Sciatic nerve (tissue), 2 donors: ENCODE measurements at places on chromosomes 5 and 9. TPM values are rescaled to one million over a fixed set of nuclear protein-coding genes. Genes with fewer than 3 reads are reported as not detected.
A peak's percentile ranks its signal among the peaks of the same experiment; 100 is the strongest.

DNA sequence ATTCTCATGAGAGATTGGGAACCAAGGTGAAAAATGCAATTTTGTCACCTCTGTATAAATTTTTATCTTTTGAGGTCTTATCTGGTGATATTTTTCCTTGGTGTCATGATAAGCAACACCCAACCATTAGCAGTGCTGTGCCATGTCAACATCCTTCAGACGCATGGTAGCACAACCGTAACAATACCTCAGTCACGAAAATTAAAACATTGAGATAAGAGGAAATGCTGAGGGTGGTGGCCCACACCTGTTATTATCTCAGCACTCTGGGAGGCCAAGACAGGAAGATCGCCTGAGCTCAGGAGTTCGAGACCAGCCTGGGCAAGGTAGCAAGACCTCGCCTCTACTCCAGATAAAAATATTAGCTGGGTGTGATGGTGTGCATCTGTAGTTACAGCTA, 32.7 kb downstream of the SLC46A2 start:
- DNase-seq: no peak

GRCh38 chr9:4012441-4012840, 287.4 kb downstream of the GLIS3 start:
- no peak for DNase-seq

Gene GABRA1
- total RNA-seq: not detected

DNA sequence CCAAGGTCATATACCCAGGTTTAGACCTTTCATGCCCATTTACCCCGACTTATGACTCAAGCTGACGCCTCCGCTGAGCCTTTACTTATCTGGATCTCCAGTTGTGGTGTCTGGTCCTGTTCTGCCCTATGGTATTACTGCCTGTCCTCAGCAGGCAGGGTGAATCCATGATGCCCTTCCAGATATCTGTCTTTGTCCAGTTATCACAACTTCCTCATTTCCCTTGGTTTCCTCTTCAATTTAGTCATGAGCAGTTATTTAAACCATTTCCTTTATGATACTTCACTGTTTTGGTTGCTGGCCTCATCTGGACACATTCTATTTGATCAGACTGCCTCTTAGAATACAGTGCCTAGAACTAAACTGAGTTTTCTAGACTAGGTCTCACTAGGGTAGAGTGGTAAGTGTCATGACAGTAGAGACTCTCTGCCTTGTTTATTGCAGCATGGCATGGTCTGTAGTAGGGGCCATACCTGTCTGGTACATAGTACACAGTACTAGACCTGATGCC, 93.3 kb downstream of the MELK start:
- DNase-seq: no peak

Gene FCHO2
- total RNA-seq: 50.7 TPM

Gene C7
- total RNA-seq: 37.4 TPM

- no peak for DNase-seq
Measured at GRCh38 chr9:131735238-131736128, 4.4 kb downstream of the RAPGEF1 start.

- DNase-seq: no peak
Measured at GRCh38 chr9:105126226-105126625, 118.2 kb upstream of the SLC44A1 start.

Gene TSSK1B
- total RNA-seq: 0.36 TPM

Gene PCDHGC5
- 3.8 TPM for total RNA-seq

GRCh38 chr5:8034852-8035251, 165.9 kb downstream of the MTRR start:
- DNase-seq: no peak

GRCh38 chr5:119019501-119019900, 31.2 kb upstream of the DTWD2 start:
- DNase-seq: no peak

DNA sequence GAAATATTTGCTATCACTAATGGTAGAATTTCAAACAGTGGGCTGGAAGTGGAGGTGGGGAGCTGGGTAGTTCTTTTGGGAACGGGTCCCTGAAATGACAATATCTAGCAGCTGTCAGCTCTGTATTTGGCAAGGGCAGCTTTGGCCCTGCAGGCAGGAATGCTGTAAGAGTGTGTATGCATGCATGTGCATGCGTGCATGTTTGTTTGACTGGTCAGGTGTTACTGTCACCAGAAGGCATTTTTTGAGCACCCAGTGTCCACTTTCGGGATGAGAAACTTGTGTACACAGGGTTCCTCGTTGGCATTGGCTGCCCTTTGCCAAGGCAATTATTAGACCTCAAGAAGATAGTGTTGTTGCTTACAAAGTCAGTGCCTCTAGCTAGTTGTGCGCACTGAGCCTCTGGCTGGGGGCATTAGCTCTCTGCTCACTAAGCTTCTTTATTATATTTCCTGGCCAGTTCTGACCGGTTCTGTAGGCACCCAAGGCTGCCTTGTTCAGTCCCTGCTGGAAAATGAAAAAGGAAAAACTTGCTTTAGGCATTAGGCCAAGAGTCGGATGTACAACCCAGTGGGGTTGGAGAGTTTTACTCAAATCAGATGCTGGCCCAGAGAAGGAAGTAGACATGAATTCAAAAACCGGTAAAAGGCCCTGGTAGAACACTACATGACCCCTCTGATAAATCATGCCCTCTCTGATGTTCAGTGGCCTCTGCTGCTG, 2.0 kb downstream of the CYFIP2 start:
- DNase-seq: no peak

Gene PCDHB5
- 4.4 TPM for total RNA-seq

DNA sequence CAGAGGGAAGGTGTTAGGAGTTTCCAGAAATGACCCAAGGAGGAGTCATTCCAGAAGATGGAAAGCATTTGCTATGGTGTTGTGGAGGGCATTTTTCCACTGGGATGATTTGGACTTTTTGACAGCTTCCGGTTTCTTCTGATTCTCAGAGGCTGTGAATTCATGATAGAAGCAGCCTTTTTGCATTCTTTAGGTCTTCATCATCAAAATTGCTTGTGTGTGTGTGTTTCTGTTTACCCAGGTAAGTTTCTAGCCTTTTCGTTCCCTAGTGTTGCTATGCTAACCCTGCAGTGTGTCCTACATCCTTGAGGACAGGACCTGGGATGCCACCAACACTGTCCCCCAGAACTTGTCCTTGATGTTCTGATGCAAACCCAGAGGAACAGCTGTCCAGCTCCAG, 19.6 kb downstream of the IRX1 start:
- DNase-seq: no peak

DNA sequence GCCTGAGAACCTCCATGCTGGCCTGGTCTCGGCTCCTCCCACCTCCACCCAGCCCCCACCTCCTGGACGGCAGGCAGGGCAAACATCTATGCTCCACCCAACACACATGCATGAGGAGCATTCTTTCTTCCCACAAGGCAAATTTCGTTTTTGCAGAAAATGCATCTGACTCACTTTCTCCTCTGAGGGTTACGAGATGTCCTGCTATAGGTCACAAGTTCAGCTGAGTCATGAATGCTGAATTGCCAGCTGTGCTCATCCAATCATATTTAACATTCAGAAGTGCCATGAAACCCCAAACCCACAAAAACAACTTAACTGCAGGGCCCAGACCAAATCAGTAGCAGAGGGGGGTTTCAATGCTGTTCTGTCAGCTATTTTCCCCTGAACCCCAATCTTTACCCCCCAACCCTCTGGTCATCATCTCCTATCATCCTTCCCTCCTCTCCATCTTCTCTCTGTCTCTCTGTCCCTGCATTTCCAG, 39.0 kb upstream of the OSMR start:
- DNase-seq: no peak

Gene SURF6
- total RNA-seq: 17.3 TPM

- DNase-seq: no peak
Measured at GRCh38 chr5:133627180-133627579, 14.8 kb upstream of the FSTL4 start.

- DNase-seq: no peak
Measured at GRCh38 chr9:112861155-112861554, 29.5 kb downstream of the SLC46A2 start.

Gene ABO
- 10.9 TPM for total RNA-seq

DNA sequence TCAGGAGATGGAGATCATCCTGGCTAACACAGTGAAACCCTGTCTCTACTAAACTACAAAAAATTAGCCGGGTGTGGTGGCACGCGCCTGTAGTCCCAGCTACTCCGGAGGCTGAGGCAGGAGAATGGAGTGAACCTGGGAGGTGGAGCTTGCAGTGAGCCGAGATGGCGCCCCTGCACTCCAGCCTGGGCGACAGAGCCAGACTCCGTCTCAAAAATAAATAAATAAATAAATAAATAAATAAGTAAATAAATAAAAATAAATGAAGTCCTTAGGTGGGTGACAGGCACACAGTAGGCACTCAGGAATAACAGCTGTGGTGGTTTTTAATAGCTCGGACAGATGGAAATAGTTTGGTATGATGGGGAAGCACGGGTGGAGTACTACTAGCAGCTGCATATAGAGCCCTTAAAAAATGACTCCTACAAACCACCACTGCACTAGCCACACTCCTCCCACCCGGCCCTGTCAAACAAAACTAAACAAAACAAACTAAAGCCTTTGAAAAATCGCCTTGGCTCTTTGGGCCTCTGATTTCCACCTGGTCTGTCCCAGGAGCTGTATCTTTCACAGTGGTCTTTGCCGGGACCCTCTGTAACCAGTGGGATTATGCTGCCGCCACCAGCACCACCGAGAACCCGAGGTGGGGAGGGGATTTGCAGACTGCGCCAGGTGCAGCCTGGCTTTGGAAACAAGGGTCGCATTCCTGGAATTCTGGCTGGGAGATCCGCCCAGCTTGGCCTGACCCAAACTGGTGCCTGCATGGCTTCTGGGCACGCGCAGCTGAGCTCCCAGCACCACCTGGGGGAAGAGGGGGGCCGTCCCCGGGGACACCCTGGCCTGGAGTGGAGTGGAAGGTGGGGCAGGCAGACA, 5.1 kb upstream of the WDR5 start:
- peak; percentile 82 for DNase-seq

DNA sequence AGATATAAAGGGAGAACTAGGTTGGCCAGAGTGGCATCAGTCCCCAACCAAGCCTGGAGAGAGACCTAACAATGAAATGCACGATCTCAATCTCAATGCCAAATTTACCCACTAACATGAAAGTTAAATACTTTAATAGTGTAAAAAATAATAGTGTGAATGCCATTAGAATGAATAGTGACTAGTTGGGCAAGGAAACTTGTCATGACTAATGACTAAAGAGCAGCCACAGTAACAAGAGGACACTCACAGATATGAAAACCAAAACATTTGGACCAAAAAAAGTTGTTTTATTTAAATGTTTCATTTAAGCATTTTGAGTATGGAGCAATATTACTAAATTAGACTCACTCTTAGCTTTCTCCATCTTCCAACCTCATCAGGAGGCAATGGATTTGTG, 1853.8 kb downstream of the EFNA5 start:
- DNase-seq: no peak
